ENCODE measurements at places on chromosomes 6 and 20. TPM values are rescaled to one million over a fixed set of nuclear protein-coding genes. Genes with fewer than 3 reads are reported as not detected.

DNA sequence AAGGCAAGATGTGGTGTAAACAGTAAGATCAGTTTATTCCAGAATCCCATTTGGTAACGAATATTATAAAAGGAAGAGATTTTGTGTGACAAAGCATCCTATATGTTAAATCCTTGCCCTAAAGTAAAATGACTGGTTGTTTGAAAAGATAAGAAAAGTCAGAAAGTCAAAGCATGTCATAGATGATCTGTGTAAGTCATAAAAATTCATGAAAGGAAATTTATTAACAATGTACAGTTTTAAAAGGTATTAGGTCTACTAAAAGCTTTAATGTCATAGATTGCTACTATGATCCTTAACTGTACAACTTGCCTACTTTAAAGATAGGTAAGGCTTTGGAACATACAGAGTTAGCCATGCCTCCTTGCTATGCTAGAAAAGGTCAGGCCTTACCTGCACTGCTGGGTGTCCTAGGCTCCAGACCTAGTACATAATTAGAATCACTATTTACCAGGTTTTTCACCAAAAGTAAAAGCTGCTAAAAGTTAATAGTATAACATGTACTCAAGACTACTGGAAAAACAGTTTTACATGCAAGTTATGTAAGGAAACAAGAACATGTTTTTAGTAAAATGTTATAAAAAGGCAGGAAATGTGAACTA lies 1090.1 kb upstream of the ADGRB3 start:
- no peak for DNase-seq
- no peak overlapping the region for H3K4me3 ChIP-seq
- H3K4me1 ChIP-seq: no peaks in the 10 kb centered on the region
- no peaks in the 10 kb centered on the region for H3K27me3 ChIP-seq

DNA sequence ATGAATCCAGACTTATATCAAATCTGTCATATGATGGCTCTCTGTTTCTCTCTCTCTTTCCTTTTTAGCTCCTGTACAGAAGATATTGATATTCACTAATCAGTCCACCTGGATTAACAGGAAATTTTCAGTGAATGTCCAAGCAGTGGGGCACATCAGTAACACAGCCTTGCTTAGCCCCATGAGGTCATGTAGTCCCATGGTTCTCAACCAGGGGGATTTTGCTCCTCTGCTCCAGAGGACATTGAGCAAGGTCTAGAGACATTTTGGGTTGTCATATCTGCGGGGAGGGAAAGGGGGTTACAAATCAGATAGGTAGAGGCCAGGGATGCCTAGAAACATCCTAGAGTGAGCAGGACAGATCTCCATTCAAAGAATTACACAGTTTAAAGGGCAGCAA lies 810 bp downstream of the GSTA1 start:
- no peaks in the 10 kb centered on the region for H3K4me1 ChIP-seq
- H3K4me3 ChIP-seq: no peak overlapping the region
- no peak overlapping the region for H3K27ac ChIP-seq
- DNase-seq: no peak
- no peaks in the 10 kb centered on the region for H3K27me3 ChIP-seq

DNA sequence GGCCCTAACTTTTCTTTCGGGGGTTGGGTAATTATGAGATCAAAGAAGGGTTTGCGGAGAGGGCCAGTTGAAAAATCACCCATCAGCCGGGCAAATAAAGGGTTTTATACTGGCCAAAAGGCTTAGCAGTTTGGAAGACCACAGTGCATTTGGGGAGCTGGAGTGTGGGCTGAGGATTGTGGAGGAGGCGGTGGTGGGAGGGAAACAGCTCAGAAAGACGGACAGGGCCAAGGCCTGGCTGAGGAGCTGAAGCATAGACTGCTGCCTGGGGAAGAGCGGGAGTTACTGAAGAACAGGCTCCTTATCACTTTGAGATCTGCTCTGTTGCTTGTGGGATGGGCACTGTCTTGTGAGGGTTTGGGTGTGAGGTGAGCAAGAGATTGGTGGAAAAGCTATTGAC lies 144.2 kb downstream of the CARMIL1 start:
- no peak for DNase-seq
- H3K36me3 ChIP-seq: no peaks in the 10 kb centered on the region
- H3K4me1 ChIP-seq: no peaks in the 10 kb centered on the region
- no peak overlapping the region for H3K27ac ChIP-seq
- no peaks in the 10 kb centered on the region for H3K27me3 ChIP-seq

- H3K27ac ChIP-seq: no peak overlapping the region
- no peaks in the 10 kb centered on the region for H3K4me1 ChIP-seq
- DNase-seq: no peak
- H3K36me3 ChIP-seq: peaks cover 14% of the 10 kb centered on the region
- no peak overlapping the region for H3K4me3 ChIP-seq
Measured at GRCh38 chr20:44001667-44002596, 87.3 kb downstream of the TOX2 start.

GRCh38 chr6:139821676-139822223 lies 447.3 kb upstream of the CITED2 start:
- H3K27me3 ChIP-seq: no peaks in the 10 kb centered on the region
- no peak for DNase-seq
- no peaks in the 10 kb centered on the region for H3K4me1 ChIP-seq

DNA sequence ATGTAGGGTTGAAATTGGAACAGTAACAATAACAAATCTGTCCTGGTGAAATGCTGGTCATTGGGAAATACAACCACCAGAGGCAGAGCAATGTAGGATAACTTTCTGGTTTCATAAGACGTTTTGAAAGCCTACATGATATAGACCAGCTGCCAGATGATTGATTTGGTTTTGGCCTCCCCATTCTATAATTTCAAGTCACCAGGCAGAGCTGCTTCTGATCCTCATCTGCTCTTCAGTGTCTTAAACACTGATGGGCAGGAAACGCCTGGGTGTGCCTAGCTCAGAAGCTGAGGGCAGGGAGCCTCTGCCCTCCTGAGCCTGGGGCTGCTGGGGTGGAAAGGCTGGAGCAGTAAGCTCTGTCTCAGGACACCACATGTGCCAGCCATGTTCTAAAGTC lies 24.5 kb downstream of the DHX35 start:
- peaks cover 19% of the 10 kb centered on the region for H3K36me3 ChIP-seq
- DNase-seq: no peak
- peaks cover 30% of the 10 kb centered on the region for H3K4me1 ChIP-seq
- H3K27ac ChIP-seq: no peak overlapping the region

DNA sequence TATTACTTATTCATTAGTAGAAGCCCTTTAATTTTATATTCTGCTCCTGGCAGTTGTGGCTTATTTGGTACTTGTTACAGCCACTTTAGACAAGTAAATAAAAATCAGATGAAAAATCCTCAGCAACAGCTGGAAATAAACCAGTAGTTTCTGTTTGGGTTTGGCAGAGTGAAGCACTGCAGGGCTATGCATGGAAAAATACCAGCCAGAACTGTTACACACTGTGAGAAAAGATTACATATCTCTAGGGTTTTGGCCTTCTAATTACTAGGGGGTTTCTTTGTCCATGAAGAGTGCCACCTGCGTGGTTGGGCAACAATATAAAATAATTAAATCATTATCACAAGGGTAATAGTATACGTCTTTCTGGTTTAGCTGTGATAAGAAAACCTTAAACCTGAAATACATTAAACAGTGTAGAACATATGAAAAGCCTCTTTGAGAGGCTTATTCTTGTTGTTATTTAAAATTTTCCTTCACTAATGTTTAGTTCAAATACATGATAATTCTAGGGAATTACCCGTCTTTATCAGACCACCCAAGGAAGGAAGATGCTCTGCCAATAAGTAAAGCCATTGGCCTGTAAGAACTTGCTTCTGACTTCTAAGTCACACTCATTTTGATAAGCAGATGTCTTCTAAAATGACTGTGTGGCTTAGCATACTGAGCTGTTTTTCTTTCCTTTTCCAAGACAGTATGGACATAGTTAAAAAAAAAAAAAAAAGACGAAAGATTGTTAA lies 320.0 kb upstream of the FLRT3 start:
- H3K27ac ChIP-seq: no peak overlapping the region
- no peaks in the 10 kb centered on the region for H3K27me3 ChIP-seq
- no peak overlapping the region for H3K4me3 ChIP-seq

Gene ADIG
- total RNA-seq: not detected

GRCh38 chr20:64146301-64146935 lies 17.8 kb upstream of the MYT1 start:
- no peak for DNase-seq
- H3K27ac ChIP-seq: no peak overlapping the region
- H3K4me1 ChIP-seq: no peaks in the 10 kb centered on the region
- no peaks in the 10 kb centered on the region for H3K36me3 ChIP-seq
- peaks cover 8% of the 10 kb centered on the region for H3K27me3 ChIP-seq
- no peak overlapping the region for H3K4me3 ChIP-seq

Gene NRSN1
- total RNA-seq: not detected

DNA sequence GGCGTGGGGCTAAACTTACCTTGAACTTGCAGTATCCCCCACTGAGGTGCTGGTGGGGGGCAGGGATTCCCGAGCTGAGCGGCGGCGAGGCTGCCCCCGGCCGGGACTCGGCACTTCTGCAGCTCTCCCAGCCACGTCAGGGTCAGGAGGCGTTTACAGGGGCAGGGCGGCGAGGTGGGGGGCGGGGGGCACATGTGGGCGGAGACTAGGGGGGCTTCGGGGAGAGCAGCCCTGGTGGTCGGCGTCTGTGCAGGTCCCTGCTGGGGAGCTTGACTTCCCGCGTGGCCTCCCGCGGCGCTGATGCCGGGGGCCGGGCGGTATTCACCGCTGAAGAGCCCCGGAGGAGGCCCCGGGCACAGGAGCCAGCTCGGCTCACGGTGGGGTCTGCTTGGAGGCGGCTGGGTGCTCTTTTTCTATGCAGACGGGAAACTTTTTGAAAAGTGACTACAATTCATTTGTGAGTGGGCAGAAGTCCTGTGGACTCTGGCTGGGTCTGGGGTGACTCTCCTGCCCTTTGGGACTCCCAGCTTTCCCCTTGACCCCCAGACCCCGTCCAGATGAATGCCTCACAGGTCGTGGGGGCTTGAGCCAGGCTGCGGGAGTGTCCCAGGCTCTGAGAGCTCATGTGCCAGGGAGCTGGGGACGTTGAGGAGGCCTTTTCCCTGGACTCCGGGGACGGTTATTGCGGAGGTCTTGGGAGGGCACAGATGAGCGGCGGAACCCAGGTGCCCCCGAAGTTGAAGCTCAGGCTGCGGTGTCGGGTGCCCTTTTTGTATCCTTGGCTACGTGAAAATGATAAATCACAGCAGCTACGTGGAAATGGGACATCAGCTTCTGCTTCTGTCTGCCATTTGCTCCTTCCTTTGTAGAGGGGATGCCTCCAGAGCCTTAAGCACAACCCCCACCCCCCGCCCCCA lies 75.9 kb upstream of the GATA5 start:
- DNase-seq: no peak
- H3K36me3 ChIP-seq: no peaks in the 10 kb centered on the region
- no peak overlapping the region for H3K4me3 ChIP-seq
- no peaks in the 10 kb centered on the region for H3K4me1 ChIP-seq

DNA sequence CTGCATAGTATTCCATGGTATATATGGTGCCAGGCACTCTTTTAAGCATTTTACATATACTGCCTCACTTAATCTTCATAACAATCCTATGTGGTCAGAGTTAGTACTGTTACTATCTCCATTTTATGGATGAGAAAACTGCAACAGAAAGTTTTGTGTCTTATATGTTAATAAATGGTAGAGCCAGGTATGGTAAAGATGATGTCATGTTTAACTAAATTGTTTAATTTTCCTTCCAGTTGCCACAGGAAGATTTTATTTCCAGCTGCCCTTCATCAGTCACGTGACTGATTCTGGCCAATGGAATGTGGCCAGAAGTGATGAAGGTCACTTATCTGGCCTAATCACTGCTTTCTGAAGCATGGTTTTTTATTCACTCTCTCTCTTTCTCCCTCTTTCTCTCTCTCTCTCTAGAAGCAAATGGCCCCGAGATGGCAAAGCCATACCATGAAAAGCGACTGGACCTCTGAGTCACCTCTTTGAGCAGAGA lies 75.7 kb upstream of the BTBD3 start:
- H3K27me3 ChIP-seq: no peaks in the 10 kb centered on the region
- no peak overlapping the region for H3K27ac ChIP-seq
- DNase-seq: no peak
- no peak overlapping the region for H3K4me3 ChIP-seq

- no peak overlapping the region for H3K27ac ChIP-seq
- no peak overlapping the region for H3K4me3 ChIP-seq
- H3K4me1 ChIP-seq: peaks cover 15% of the 10 kb centered on the region
- no peaks in the 10 kb centered on the region for H3K36me3 ChIP-seq
Measured at GRCh38 chr6:42095776-42096541, 45.6 kb downstream of the TAF8 start.

GRCh38 chr20:24953209-24953575 lies 4.1 kb downstream of the CST7 start:
- no peak overlapping the region for H3K27ac ChIP-seq
- H3K27me3 ChIP-seq: no peaks in the 10 kb centered on the region
- DNase-seq: no peak
- peaks cover 2% of the 10 kb centered on the region for H3K36me3 ChIP-seq
- no peak overlapping the region for H3K4me3 ChIP-seq
- no peaks in the 10 kb centered on the region for H3K4me1 ChIP-seq

GRCh38 chr20:37192137-37192854 lies 12.9 kb upstream of the MROH8 start:
- no peaks in the 10 kb centered on the region for H3K27me3 ChIP-seq
- no peaks in the 10 kb centered on the region for H3K4me1 ChIP-seq
- H3K4me3 ChIP-seq: no peak overlapping the region

Gene BMP5
- 1.6 TPM for total RNA-seq

DNA sequence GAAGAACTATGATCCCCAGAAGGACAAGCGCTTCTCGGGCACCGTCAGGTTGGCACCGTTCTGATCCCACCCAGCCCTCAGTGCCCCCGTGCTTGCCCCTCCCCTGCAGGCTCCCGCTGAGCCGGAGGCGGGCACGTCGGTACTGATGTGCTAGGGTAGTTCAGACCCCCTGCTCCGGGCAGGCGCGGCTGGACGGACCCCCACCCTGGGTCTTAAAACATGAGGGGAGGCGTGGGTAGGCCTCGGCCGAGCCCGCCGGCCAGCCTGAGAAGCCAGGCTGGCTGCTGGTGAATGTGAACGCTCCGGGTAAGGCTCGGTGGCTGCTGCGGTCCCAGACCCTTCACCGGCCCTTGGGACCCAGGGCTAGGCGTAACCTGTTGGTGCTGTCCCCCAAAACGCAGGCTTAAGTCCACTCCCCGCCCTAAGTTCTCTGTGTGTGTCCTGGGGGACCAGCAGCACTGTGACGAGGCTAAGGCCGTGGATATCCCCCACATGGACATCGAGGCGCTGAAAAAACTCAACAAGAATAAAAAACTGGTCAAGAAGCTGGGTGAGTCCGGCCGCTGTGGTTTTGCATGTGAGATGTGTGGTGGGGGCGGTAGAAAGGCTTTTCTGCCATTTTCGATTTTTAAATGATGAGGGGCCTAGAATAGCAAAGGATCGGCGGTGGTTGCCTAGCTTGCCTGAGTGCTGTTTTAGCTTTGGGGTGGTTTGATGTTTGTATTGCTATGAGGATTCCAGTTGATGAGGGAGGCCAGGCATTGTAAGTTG lies 964 bp downstream of the RPL10A start:
- DNase-seq: peak; percentile 27
- H3K27ac ChIP-seq: peak overlapping the region; percentile 77
- no peaks in the 10 kb centered on the region for H3K27me3 ChIP-seq
- peaks cover 80% of the 10 kb centered on the region for H3K36me3 ChIP-seq
- H3K4me1 ChIP-seq: peaks cover 34% of the 10 kb centered on the region
- H3K4me3 ChIP-seq: peak overlapping the region; percentile 83

Gene SLCO4A1
- 13.3 TPM for total RNA-seq

Data from SJSA1 (cell line).